SW 1271 (cell line): ENCODE measurements at places on chromosomes 11 and 22.

DNA sequence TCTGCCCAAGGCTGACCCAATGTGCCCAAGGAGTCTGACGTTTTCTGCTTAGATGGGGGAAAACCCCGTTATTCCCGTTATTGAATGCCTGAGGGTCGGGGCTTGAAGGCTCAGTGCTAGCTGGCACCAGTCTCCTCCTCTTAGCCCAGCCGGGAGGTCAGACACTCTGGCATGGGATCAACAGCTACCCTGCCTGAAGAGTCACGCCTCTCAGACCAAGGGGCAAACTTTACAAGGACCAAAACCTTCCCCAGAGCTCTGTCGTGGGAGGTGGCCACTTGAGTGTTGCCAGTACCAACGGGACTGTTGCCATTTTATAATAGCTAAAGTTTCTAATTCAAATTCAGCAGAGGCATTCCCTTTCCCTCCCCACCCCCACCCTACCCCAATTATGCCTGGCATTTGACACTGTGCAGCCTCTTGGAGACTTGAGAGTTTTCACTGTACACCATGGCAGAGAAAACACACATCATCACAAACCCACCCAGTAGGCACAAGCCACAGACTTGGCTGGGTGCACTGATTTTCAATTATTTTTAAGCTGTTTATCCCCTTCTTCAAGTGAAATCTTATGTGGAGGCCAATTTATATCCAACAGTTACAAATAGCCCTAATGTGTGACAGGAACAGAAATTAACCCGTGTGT, 137.5 kb upstream of the SYT13 start:
- DNase-seq, result no peak

DNA sequence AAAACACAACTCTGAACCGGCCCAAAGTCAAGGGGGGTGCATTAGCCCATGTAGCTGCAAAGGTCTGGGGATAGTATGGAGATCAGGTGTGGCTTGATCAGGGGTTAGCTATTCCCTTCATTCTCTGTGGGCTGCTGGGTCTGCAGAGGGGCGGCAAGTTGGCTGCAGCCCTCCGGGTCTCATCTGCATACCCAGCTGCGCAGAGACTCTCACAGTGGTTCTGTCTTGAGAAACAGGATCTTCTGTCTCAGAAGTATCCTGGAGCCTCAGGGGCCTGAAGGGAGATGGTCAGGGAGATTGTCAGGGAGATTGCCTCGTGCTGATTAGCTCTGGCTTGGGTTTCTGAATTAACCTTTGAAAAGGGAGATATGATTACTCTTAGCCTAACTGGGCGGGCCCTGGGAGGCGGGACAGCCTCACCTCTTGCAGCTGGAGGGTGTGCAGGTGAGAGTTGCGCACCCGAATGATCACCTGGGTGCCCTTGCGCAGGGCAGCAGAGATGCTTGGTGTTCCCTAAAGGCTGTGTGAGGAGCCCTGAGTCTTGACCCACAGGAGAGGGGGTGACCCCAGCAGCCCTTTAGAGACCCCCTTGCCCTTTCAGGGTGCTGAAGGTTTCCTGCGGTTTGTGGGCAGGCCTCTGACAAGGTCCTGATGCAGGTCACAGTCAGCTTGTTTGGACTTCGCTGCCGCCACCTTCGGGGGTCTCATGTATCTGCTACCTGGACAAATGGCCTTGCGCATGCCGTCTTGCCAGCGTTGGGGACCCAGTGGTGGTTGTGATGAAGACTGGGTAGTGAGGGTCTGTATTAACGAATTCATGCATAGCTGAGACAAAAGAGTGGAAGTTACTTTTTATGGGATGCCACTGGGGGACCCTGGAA, 7.3 kb downstream of the ARHGAP8 start:
- no peak for DNase-seq

DNA sequence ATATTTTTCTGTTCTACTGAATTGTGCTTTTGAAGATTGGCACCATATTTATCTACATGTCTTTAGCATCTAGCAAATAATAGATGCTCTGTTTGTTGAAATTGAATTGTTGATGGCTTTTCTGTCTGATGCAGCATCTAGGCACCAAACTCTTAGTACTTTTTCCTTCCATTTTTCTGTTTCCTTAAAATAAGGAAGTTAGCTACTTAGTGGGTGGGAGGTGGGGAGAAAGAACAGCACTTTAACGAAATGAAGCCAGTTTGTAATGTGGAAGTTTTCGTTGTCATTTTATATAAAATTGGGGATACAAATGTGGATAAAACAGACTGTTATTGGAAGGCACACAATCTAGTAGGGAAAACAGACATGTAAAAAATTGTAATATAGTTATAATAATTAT, 76.6 kb downstream of the HIPK3 start:
- DNase-seq, result no peak

DNA sequence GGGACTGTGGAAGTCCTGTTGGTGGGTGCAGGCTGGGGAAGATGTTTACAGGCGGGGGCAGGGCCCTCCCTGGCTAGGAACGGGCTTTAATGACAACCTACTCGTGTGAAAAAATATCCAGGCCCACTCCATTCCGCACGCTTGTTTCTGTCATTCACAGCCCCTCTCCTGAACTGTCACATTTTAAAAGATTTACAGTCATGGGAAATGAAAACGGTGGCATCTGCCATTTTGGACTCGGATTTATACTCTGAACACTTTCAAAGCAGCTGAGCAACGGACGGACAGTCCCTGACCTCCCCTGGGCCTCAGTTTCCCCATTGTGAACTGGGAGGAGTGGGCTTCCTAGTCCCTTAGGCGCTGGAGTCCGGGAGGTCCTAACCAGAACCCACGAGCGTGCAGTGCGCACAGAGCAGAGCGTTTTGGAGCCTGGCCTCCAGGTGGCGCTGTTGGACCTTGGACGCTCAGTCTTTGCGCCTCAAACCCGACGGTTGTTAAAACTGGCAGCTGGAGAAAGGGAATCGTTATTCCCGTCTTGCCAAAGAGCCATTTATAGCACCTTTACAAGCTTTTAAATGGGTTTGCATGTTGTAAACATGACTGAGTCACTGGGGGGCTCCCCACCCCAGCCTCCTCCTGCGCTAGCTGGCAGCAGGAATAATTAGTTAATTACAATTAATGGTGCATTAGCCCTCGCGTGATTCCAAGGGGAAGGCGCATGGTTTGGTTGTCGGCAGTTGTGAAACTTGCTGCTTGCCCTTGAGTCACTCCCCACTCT, 75.3 kb downstream of the FBLN1 start:
- peak; percentile 56 for DNase-seq

- no peak for DNase-seq
Observed at GRCh38 chr22:48407256-48407955, 1420.3 kb downstream of the BRD1 start.

DNA sequence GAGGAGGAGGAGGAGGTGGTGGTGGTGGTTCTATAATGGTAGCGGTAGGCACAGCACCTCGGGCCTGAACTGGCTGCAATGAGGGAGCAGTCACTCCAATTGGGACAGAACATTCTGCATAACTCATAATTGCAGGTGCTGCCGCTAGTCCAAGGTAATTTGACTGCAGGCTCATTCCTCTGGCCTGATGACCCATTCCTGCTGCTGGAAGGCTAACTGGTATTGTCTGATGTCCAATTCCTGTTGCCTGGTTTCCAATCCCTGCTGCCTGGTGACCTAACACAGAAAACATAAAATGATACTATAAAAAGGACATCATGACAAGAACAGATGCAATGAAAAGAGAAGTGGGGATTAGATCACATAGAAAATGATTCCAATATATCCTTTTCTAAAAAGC, 7.9 kb upstream of the AGBL2 start:
- no peak for DNase-seq

- DNase-seq, result no peak
Observed at GRCh38 chr11:123690485-123690884, 36.1 kb upstream of the SCN3B start.

- no peak for DNase-seq
Observed at GRCh38 chr22:17104336-17104935, 16.7 kb downstream of the TMEM121B start.

- no peak for DNase-seq
Observed at GRCh38 chr11:83682611-83682973, 396.4 kb upstream of the CCDC90B start.

DNA sequence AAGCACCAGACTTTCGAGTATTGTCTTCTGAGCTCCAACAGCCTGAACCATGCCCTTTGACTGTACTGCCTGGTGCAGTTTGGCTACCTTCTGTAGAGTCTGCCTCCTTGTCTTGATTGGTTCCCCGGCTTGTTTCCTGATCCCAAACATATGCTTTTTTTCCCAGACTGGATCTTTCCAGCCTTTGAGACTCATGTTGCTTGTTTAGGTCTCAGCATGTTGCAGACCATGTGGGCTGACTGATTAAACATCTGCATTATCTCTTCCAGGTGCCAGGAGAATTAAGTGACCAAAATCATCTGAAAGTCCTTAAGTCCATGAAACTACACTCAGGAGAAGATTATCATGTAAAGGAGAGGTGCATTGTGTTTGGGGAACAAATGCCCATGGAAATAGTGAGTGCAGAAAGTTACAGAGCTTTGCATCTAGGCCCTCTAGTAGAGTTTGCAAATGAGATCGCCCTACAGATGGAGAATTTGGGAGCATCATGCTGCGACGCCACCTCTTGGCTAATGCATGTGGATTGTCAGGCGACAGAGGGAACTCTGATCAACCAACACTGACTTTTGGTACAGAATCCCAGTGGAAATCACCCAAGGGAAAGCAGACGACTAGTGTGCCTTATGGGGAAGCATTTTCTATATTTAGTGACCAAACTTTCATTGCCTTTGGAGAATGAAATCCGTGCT, 188.8 kb downstream of the BLID start:
- no peak for DNase-seq

DNA sequence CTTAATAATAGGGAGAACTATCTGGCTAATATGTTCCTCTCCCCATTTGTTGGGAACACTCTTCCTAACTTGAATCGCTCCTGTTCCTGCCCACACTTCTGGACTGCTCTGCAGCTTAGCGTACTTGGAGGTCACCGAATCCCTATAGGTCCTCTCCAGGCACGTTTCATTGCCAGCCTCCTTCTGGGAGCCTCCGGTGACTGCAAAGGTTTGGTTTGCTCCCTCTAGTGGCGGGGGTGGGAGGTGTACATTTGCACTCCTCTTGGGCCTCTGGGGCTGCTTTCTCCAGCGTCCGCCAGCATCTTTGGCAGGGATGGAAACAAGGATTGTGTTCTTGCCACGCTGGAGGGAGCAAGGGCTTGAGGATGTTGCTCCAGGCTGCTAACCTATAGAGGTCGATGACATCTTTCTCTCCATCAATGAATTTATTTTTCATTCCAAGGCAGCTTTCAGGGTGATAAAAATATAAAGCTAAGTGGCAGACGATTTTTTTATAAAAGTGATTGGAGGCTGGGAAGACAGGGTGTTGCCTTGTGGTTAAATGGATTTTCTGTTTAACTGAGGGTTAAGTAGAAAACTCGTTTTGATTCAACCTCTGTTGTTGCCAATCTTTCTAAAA, 48.7 kb downstream of the TSPAN18 start:
- peak; percentile 9 for DNase-seq

GRCh38 chr11:59272771-59273372, 60.1 kb upstream of the MPEG1 start:
- no peak for DNase-seq

DNA sequence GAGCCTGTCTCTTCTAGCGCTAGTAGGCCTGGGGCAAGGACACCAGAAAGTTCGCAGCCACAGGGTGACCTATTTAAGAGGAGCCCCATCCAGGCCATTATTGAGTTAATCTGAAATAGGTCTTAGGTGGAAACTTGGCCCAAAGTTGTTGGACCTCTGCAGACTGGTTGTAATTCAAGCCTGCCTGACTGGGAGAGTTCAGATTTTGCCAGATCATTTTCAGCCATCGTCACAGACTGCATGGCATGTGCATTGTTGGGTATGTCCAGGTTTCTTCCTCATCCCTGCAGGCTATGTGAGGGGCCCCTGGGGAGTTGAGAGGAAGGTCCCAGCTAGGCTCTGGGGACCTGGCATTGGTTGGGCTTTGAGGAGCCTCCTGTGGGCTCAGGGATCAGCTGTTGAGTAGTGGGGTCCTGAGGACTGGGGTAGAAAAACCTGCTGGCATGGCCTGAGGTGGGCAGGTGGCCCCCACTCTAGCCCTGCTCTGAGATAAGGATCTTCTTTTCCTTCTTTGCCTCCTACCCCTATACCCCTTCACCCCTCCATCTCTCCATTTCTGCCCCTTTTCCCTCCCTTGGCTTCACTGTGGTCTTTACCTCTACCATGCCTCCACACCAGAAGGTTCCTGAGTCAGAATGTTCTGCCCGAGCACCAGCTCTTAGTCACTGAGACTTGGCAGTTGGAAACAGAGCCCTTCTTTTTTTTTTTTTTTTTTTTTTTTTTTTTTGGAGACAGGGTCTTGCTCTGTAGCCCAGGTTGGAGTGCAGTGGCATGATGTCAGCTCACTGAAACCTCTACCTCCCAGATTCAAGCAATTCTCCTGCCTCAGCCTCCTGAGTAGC, 112.7 kb downstream of the MORC2 start:
- no peak for DNase-seq

GRCh38 chr22:23270212-23270733, 90.0 kb downstream of the BCR start:
- no peak for DNase-seq

GRCh38 chr11:110318638-110319404, 22.4 kb upstream of the RDX start:
- no peak for DNase-seq

DNA sequence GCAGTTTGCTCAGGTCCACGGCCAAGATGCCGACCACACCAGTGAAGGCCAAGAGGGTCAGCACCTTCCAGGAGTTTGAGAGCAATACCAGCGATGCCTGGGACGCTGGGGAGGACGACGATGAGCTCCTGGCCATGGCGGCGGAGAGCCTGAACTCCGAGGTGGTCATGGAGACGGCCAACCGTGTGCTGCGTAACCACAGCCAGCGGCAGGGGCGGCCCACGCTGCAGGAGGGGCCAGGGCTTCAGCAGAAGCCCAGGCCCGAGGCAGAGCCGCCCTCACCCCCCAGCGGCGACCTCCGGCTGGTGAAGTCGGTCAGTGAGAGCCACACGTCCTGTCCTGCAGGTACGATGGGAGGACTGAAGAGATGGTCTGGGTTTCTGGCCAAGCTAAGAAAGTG, 31.0 kb downstream of the TBC1D22A start:
- DNase-seq, result no peak

DNA sequence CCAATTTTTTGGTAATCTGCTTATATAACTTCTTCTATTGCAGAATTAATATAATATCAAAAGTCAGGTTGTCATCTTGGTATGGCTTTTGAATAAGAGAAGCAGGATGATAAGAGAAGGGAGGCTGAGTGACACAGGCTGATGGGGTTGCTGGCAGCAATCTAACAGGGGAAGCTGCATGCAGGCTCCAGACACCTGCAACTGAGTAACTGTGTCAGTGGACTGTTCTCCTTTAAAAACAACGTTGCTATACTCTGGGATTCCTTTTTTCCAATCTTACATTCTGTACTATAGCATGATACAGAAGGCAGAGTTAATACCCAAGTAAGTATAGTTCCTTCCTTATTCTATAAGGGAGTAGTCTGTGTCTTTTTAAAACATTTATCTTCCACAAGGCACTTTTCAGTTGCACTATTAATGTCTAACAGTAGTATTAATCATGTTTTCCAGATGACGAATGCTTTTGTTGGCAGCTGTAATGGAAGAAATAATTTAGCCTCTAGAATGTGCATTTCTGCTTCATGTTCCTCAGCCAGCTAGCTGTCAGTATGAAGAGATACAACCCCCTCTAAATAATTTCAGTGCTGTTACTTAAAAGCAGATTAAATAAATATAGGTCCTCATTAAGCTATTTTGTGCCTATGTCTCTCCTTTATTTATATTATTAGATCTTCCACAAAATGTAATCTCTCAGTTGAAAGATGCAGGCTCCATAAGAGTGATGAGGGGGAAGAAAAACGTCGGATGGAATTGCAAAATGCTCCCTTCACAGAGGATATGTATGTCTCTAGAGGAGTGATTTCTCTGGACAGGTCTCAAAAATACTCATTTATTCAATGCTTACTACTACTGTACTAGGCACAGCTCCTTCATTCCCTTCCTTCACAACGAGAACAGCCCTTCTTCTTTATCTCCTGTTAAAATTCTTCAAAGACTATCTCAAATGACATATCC, 50.8 kb downstream of the ATG16L2 start:
- no peak for DNase-seq
